A549 treated with Hydrocortisone at 1 μM for 4 hours (cell line): ENCODE measurements at places on chromosomes 4 and X. TPM values are rescaled to one million over a fixed set of nuclear protein-coding genes. Genes with fewer than 3 reads are reported as not detected.

OTUD6A gene
- total RNA-seq, result not detected in 5 replicates

GAGE10 gene
- total RNA-seq, result not detected in 5 replicates

MID1IP1 gene
- total RNA-seq, result 27.8 to 34.9 TPM (median 30.0 TPM) in 5 replicates

LIMCH1 gene
- total RNA-seq, result 34.4 to 58.1 TPM (median 48.0 TPM) in 5 replicates

CSAG1 gene
- total RNA-seq, result 0.17 to 0.40 TPM (median 0.17 TPM) in 3 of 5 replicates, not detected in the others

SEPTIN6 gene
- total RNA-seq, result 10.0 to 12.5 TPM (median 10.3 TPM) in 5 replicates

JCHAIN gene
- total RNA-seq, result 0.20 to 0.33 TPM (median 0.20 TPM) in 4 of 5 replicates, not detected in the other

CACNA1F gene
- not detected in 5 replicates for total RNA-seq

ZNF718 gene
- total RNA-seq, result 0.37 to 0.60 TPM (median 0.48 TPM) in 5 replicates

F8A1 gene
- total RNA-seq, result 58.8 to 96.9 TPM (median 89.7 TPM) in 5 replicates

UCP1 gene
- not detected in 5 replicates for total RNA-seq

C1QTNF7 gene
- not detected in 5 replicates for total RNA-seq

SHROOM2 gene
- total RNA-seq, result 0.63 to 1.2 TPM (median 0.86 TPM) in 5 replicates

TRIML2 gene
- 33.0 to 53.7 TPM (median 42.4 TPM) in 5 replicates for total RNA-seq

DGKK gene
- not detected in 5 replicates for total RNA-seq
